ENCODE measurements at places on chromosomes 2 and 18. TPM values are rescaled to one million over a fixed set of nuclear protein-coding genes. Genes with fewer than 3 reads are reported as not detected.

The HOXD8 gene
- not detected for total RNA-seq

The OR6B2 gene
- total RNA-seq, result not detected

The BMPR2 gene
- total RNA-seq, result 16.2 TPM

The MROH2A gene
- total RNA-seq, result not detected

The GRHL1 gene
- total RNA-seq, result 0.77 TPM

The RAB31 gene
- total RNA-seq, result 29.6 TPM

The FAP gene
- 96.1 TPM for total RNA-seq

The CCT7 gene
- 262 TPM for total RNA-seq

The COL4A3 gene
- total RNA-seq, result 0.33 TPM

The TMEM163 gene
- not detected for total RNA-seq

The GPBAR1 gene
- total RNA-seq, result under 0.01 TPM

The CTAGE1 gene
- total RNA-seq, result under 0.01 TPM

The ASIC4 gene
- under 0.01 TPM for total RNA-seq

The NAT8 gene
- total RNA-seq, result not detected

The CYTIP gene
- total RNA-seq, result not detected

The GALNT13 gene
- total RNA-seq, result 0.17 TPM

The TMEM247 gene
- not detected for total RNA-seq

The FIGN gene
- total RNA-seq, result 1.5 TPM

The UGT1A8 gene
- total RNA-seq, result not detected

The YIPF4 gene
- 17.2 TPM for total RNA-seq

The MAPRE2 gene
- total RNA-seq, result 8.2 TPM

The DNAJC5G gene
- total RNA-seq, result not detected

The MALL gene
- 3.1 TPM for total RNA-seq

The UGT1A1 gene
- not detected for total RNA-seq

The IL18R1 gene
- 5.4 TPM for total RNA-seq

The ZAP70 gene
- not detected for total RNA-seq

The SLC25A52 gene
- not detected for total RNA-seq

The RNF152 gene
- total RNA-seq, result 24.4 TPM

The SULT1C2 gene
- total RNA-seq, result 0.26 TPM

The RBKS gene
- 1.3 TPM for total RNA-seq

The C2orf69 gene
- total RNA-seq, result 13.2 TPM

The RFX8 gene
- 2.6 TPM for total RNA-seq

The NCL gene
- total RNA-seq, result 97.6 TPM

The SERPINB4 gene
- not detected for total RNA-seq

The SAP130 gene
- 2.6 TPM for total RNA-seq

The ESCO1 gene
- 14.2 TPM for total RNA-seq

The CYP1B1 gene
- 94.1 TPM for total RNA-seq

The KLHL41 gene
- 3.8 TPM for total RNA-seq

The MXD1 gene
- total RNA-seq, result 8.4 TPM
